ENCODE measurements at places on chromosomes 3 and 15. TPM values are rescaled to one million over a fixed set of nuclear protein-coding genes. Genes with fewer than 3 reads are reported as not detected.

DNA sequence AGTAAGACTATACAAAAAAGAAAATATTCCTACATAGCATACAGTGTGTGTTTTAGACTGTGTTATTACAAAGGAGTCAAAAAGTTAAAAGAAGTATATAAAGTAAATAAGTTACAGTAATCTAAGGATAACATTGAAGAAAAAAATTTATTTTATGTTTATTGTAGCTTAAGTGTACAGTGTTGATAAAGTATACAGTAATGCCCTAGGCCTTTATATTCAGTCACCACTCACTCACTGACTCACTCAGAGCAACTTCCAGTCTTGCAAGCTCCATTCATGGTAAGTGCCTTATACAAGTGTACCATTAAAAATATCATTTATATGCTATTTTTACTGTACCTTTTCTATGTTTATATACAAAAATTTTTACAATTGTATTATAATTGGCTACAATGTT is 220.1 kb downstream of the BCHE start:
- no peaks in the 10 kb centered on the region for H3K4me1 ChIP-seq
- no peaks in the 10 kb centered on the region for H3K36me3 ChIP-seq
- DNase-seq, result no peak
- H3K27me3 ChIP-seq, result no peaks in the 10 kb centered on the region
- no peak overlapping the region for H3K27ac ChIP-seq

- H3K27ac ChIP-seq, result no peak overlapping the region
- no peak overlapping the region for H3K4me3 ChIP-seq
- no peaks in the 10 kb centered on the region for H3K27me3 ChIP-seq
Measured at GRCh38 chr15:33007303-33007855, 187.1 kb downstream of the FMN1 start.

The ADIPOQ gene
- total RNA-seq, result not detected

The DNAH12 gene
- total RNA-seq, result 0.58 TPM

- H3K27me3 ChIP-seq, result no peaks in the 10 kb centered on the region
- H3K4me1 ChIP-seq, result no peaks in the 10 kb centered on the region
- H3K36me3 ChIP-seq, result no peaks in the 10 kb centered on the region
Measured at GRCh38 chr3:118803096-118803476, 231.6 kb downstream of the IGSF11 start.
